ENCODE measurements at places on chromosomes 7 and 10. TPM values are rescaled to one million over a fixed set of nuclear protein-coding genes. Genes with fewer than 3 reads are reported as not detected.

SPDYE6 gene
- not detected for total RNA-seq

UBN2 gene
- 42.0 TPM for total RNA-seq

SH2B2 gene
- 8.9 TPM for total RNA-seq

AOAH gene
- 0.80 TPM for total RNA-seq

IKZF1 gene
- total RNA-seq = 0.18 TPM

ERCC6 gene
- total RNA-seq = 20.7 TPM

SSC4D gene
- total RNA-seq = 42.6 TPM

VPS26A gene
- 38.4 TPM for total RNA-seq

GFRA1 gene
- 3.1 TPM for total RNA-seq

CRHR2 gene
- total RNA-seq = not detected

LLCFC1 gene
- not detected for total RNA-seq

GDF10 gene
- total RNA-seq = not detected

TMEM225B gene
- total RNA-seq = 3.3 TPM

UCN3 gene
- not detected for total RNA-seq

CWF19L1 gene
- total RNA-seq = 24.8 TPM

CDHR3 gene
- total RNA-seq = 16.1 TPM

MRLN gene
- not detected for total RNA-seq

TAS2R41 gene
- total RNA-seq = not detected

CARD11 gene
- total RNA-seq = 9.2 TPM

EN2 gene
- not detected for total RNA-seq

IDI2 gene
- total RNA-seq = not detected

CCL24 gene
- not detected for total RNA-seq

VAX1 gene
- 4.0 TPM for total RNA-seq

CHAT gene
- not detected for total RNA-seq

FAM25A gene
- not detected for total RNA-seq

SEMA3D gene
- total RNA-seq = 13.9 TPM

GCC1 gene
- total RNA-seq = 9.2 TPM

PNLIP gene
- not detected for total RNA-seq

PLXDC2 gene
- total RNA-seq = 25.4 TPM

RNF32 gene
- total RNA-seq = 1.1 TPM

UNCX gene
- total RNA-seq = not detected

STEAP1B gene
- total RNA-seq = 20.6 TPM

AP1S1 gene
- total RNA-seq = 44.5 TPM

HTR7 gene
- total RNA-seq = 7.6 TPM

DHX32 gene
- 34.4 TPM for total RNA-seq

CALML3 gene
- not detected for total RNA-seq

MYOF gene
- total RNA-seq = 37.4 TPM

OR2A5 gene
- not detected for total RNA-seq

HPSE2 gene
- total RNA-seq = 0.12 TPM

SRGN gene
- total RNA-seq = not detected

TBRG4 gene
- 88.0 TPM for total RNA-seq

PIP gene
- total RNA-seq = not detected

POLR3A gene
- total RNA-seq = 20.1 TPM

NPM3 gene
- total RNA-seq = 82.2 TPM

CYP2W1 gene
- total RNA-seq = not detected

ZNF485 gene
- total RNA-seq = 4.3 TPM
